Muscle of back (tissue), 13 donors: ENCODE measurements at places on chromosomes 6 and 20.

- DNase-seq, result no peak
Observed at GRCh38 chr6:73503027-73503772, 17.6 kb downstream of the EEF1A1 start.

DNA sequence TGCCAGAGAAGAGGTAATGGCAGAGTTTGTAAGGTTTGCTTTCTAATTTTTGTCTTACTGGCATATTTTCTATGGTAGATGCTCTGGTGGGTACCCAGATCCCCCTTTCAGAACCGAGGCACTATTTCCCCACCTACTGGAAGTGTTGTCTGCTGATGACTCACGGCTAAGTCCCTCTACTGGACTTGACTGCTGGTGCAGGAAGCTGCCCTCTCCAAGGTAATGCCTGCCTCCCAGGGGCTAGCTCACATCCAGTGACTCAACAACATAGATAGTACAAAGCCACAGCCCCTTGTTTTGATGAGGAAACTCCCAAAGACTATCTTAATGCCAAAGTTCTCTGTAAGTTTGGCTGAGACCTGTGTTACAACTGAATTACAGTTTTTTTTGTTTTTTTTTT, 285.4 kb upstream of the FLRT3 start:
- DNase-seq, result no peak

DNA sequence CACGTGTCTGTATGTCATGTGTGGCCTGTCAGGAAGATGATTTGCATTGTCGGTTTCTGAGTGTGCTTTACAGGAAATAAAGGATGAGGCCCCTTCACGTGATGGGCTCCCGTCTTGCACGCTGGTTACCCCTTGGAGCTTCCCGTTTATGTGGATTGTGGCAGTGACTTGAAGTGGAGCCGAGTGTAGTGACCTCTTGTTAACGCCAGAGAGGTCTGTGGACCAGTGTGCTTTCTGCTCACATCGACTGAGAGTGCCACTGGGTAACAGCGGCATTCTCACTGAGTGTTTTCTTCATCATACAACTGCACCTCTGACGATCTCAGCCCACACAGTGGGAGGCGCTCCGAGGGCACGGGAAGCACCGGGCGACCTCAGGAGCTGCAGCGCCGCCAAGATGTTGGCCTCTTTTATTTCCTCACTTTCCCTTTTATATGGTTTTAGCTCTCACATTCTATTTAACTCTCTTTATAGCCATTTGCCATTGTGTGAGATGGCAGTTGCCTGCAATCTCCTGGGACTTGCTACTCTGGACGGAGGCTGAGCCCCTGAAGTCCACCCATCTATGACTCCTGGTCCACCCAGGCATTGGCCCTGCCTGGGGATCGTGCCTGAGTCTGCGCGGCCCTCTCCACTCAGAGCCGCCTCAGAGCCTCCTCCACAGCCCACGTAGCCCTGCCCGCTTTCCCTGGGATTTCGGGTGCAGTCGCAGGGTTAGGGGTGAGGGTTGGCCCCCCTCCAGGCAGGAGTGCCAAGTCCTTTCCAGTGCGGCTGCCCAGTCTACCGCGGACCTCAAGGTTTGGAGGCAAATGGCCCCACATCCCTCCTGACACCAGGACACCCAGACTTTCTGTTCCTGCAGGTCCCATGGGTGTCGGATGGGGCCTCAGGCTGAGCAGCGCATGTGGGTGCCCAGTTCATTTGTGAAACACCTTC, 238.9 kb downstream of the ERMARD start:
- no peak for DNase-seq

DNA sequence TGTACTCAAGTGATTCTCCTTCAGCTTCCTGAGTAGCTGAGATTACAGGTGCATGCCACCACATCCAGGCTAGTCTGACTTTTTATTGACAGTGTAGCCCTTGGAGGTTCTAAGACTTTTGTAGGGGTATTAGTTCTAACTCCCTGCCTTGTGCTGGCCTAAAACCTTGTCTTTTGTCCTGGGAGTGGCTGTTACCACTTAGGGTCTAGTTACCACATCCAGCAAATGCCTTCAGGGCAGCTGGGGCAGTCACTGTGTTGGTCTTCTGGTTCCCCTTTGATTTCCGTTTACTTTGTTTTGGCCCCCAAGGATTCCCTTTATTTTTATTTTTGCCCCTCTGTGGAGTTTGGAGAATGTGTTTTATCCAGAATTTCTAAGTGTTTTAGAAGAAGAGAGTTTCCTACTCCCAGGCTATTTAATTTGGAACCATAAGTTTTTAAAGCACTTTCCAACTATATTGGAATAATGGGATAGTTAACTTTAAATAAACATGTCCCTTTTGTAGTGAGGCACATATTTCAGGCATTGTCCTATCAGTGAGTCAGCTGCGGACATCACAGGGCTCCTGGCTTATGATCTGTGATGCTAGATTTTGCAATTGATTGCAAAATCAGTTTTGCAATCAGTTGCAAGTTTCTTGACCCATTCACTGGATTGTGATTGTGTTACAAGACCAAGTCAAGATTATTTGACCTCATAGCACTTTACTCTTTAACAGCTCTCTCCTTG, 25.0 kb downstream of the IL22RA2 start:
- DNase-seq, result no peak

- DNase-seq, result no peak
Observed at GRCh38 chr6:63899550-63899949, 263.9 kb downstream of the PHF3 start.

DNA sequence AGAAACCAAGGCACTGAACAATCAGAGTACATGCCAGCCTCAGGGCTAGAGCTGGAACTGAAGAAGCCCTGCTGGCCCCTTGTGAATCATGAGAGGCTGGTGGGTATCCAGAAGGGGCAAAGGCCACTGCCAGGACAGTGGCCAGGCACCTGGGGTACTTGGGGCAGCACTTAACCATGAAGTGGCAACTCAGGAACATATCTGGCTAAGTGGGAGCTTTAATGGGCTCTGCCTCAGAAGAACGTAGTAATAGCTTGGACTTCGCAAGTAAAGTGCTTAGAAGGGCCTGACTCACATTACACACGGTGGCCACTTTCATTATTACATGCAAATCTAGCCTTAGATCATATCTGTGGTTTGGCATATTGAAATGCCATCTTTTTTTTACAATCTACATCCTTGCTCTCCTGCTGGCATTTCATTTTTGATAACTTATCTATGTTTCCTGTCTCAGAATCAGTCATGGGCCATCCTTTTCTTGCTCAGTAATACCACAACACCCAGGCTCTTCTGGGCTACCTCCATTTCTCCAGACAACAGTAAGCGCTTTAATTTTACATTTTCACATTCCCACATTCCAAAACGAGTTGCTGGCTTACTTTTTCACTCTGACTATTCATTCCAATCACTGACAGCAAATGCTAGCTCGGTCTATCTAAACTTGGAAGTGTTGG, 21.6 kb downstream of the NAPB start:
- DNase-seq, result no peak

DNA sequence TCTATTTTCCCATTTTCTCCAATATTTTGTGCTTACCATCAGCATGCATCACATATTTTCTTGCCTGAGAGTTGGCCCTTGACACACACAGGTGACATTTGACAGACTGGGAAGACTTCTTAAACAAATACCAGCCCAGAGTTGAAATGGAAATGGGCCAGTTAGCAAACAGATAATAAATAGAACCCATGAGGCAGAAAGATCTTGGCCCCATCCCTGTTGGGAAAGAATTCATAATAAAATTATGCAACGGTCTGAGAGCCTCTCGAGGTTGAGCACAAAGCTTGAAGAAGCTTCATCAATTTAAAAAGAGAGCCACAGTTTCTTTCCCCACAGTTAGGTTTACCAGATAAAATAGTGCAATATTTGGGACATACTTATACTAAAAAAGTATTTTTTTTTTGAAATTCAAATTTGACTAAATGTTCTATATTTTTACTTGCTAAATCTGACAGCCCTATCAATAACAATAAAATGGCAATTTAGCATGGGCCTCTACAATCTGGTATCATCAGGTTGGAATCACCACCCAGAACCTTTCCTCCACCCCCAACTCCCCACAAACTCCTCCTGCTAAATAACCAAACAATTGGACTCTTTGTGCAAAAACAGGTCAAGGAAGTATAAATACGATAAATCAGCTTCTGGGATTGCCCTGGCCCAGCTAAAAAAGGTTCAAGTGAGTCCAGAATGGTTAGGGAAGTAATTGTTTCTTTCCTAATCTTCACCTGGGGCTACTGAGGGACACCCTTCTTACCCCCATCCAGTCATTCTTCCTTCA, 129.8 kb downstream of the CD164 start:
- no peak for DNase-seq

- no peak for DNase-seq
Observed at GRCh38 chr6:121600389-121601168, 165.1 kb downstream of the GJA1 start.

- no peak for DNase-seq
Observed at GRCh38 chr6:163600781-163601180, 186.3 kb downstream of the QKI start.

- peak; percentile 9 for DNase-seq
Observed at GRCh38 chr6:151747896-151748295, 59.6 kb upstream of the ESR1 start.

DNA sequence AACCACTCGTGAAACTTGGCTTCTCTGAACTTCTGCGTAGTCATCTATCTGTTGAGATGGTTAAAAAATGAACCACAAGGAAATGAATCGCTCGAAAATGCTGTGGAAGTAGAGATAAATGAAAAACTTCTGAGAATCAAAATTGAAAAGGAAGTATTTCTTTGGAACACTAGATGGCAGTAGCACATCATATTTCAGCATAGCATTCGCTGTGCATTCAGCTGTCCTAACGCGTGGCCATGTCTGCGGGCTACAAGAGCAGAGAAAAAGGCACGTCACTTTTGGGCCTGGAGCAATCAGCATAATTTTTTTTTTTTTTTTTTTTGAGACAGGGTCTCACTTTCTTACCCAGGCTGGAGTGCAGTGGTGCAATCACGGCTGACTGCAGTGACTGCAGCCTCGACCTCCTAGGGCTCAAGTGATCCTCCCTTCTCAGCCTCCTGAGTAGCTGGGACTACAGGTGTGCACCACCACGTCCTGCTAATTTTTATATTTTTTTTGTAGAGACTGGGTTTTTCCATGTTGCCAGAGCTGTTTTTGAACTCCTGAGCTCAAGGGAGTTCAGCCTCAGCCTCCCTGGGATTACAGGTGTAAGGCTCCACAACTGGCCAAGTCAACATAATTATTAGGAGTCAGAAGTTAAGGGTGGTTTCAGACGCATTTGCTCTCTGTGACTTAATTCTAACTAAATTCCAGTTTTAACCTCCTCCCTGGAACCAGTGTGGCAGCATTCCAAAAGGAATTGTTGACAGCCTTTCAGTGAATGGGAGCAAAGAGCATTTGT, 8.8 kb upstream of the PERP start:
- peak; percentile 81 for DNase-seq

DNA sequence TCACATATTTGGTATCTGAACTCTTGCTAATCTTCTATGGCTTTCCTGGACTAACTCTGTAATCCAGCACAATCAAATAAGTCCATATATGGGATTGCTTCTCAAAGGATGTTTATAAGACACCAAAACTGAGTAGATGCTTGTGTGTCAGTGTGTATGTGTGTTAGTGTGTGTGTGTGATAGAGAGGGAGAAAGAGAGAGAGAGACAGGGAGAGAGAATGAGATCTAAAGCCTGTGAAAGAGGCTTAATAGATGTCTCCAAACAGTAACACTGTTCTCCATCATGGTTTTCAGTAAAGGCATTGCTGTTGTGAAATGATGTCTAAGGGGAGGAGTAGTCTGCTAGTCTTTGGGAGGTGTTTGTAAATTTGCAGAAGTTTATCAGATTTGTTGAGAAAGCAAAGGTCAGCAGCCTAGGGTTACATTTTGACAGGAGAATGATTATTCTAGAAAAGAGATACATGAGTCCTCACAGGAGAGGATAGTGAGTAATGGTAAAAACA, 73.9 kb upstream of the MLIP start:
- no peak for DNase-seq

DNA sequence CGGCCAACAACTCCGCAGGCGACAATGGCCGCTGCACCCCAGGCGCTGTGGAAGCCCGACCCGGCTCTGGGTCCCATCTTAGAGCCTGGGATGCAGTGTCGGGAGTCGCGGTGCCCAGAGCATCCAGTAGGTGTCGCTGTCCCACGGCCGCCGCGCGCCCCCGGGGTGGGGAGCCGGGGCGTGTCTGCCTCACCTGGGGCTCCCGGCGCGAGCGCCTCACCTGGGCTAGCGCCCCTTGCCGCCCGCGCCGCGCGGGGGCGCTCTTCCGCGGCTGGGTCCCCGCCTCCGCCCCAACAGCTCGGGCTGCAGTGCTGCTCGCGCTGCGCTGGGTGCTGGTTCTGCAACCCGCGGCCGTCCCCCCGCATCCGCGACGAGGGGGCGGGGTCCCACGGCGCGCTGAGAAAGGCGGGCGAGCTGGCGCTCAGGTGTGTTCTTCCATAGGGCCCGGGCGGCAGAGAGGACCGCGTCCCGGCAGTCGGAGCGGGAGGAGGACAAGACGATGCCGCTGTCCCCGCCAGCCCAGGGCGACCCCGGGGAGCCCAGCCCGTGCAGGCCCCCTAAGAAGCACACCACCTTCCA, at the start of gene CRYBG1:
TSS of gene CRYBG1 (plus strand) at position 308 of the 579 bp plus-strand sequence. CDS start at position 500, 192 bp downstream.
- peak; percentile 48 for DNase-seq

DNA sequence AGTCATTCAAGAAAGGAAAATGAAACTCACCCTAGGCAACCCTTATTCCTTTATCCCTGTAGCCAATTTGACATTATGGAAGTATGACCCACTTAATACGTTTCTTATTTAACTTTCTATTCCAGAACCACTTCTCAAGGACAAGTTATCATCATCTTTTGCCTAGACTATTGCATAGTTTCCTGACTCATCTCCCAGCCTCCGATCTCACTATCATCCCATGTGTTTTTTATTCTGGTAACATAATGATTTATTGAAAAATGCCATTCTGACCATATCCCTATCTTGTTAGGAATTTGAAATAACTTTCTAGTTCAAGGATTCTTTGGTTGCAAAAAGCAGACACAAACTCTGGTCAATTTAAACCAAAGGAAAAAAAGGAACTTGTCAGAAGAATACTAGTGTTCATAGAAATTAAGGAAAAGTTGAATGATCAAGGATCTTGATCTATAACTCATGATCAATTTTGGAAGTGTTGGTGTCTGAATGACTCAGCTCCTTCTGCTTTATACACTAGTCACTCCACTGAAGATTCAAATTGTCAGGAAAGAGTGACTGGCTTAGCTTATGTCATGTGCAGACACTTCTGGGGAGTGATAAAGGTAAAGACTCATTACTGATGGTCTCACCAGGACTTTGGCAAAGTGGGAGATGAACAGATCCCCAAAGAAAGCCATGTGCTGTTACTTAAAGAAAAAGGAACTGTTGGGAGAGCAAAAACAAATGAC, 8.5 kb upstream of the TINAG start:
- peak; percentile 65 for DNase-seq

GRCh38 chr20:25019381-25020155, 27.0 kb upstream of the APMAP start:
- no peak for DNase-seq

GRCh38 chr6:43334466-43335095, 26.0 kb upstream of the CRIP3 start:
- DNase-seq, result peak; percentile 54

GRCh38 chr6:33430334-33430733, 10.5 kb downstream of the SYNGAP1 start:
- DNase-seq, result no peak

GRCh38 chr6:79546186-79546585, 9.0 kb upstream of the LCA5 start:
- DNase-seq, result no peak
